ENCODE measurements at places on chromosomes 5 and 9.
A peak's percentile ranks its signal among the peaks of the same experiment; 100 is the strongest.

GRCh38 chr9:131398204-131398603 is 4.3 kb downstream of the PRRC2B start:
- peak; percentile 36 for DNase-seq

GRCh38 chr9:93910598-93910997 is 44.6 kb downstream of the BARX1 start:
- DNase-seq = no peak

DNA sequence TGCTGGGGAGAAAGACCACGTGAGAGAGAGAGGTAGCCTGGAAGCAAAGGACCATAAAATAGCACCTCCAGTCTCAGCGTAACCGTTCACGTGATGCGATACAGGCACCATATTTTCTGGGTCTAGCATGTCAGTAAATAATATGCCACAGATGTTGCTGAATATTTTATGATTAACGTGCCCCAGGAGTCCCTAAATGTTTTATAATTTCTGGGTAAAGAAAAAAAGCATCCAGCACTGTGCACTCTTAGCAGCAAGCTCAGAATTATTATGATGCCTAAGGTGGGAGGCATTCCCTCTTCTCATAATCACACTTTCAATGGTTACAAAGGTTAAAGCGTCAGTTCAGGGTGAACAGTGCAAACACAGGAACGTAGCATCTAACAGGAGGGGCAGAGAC is 121.8 kb downstream of the CAVIN4 start:
- no peak for DNase-seq

- DNase-seq = no peak
These were observed 77.6 kb downstream of the PLAC8L1 start for GRCh38 chr5:146027751-146028150.

GRCh38 chr9:83153030-83153429 is 90.1 kb upstream of the RASEF start:
- no peak for DNase-seq

- DNase-seq = no peak
These were observed 269.8 kb upstream of the RGMB start for GRCh38 chr5:98503616-98504015.

DNA sequence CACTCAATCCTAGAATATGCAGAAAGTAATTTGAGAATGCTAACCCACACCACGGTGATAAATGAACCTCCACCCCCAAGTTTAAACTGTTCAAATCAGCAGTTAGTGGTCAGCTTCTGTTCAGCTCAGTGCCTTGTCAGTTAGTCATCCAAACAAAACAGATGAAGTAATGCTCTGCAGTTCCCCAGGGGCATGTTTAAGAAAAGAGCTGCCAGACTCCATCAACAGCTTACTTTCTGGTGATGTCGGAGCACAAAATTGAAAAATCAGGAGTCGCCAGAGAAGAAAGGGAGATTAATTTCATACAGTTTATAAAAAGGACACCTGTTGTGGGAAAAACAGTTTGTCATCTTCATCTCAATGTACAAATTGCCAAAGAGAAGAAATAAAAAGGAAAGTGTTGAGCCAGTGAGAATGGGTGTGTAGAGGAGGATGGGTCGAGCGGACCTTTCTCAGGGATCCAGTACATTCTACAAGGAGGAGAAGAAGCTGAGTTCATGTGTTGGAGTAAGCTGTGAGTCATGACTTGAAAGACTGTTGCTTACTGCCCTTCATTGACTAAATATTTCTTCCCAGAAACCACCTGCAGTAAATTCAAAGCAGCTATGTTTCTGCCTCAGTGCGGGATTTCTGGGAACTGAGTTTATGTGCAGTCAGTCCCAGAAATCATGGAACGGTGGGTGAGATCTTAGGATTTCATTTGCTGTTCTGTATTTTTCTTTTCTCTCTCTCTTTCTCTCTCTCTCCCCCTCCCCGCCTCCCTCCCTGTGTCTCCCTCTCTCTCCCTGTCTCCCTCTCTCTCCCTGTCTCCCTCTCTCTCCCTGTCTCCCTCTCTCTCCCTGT is 13.7 kb downstream of the TRIO start:
- no peak for DNase-seq

GRCh38 chr5:119049824-119050449 is 20.9 kb upstream of the DMXL1 start:
- no peak for DNase-seq

- no peak for DNase-seq
These were observed 61.3 kb upstream of the MTAP start for GRCh38 chr9:21741151-21741550.

- no peak for DNase-seq
These were observed 319.9 kb upstream of the PCSK5 start for GRCh38 chr9:75570538-75570937.

DNA sequence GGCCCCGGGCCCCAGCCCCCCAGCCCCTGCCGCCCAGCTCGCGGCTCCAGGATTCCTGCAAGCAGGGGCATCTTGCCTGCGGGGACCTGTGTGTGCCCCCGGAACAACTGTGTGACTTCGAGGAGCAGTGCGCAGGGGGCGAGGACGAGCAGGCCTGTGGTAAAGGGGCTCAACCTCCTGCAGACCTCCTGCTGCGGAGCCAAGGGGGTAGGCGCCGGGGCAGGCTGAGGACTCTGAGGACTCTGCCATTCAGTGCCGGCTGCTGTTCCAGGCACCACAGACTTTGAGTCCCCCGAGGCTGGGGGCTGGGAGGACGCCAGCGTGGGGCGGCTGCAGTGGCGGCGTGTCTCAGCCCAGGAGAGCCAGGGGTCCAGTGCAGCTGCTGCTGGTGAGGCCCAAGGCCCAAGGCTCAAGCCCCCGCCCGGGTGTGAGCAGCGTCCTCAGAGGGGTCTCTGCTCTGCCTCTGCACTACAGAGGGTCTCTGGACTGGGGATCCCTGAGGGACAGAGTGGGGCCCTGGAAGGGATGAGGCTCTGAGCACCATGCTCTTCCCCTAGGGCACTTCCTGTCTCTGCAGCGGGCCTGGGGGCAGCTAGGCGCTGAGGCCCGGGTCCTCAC is 3.4 kb downstream of the MAMDC4 start:
- DNase-seq = no peak

GRCh38 chr9:89922099-89922498 is 317.3 kb downstream of the GADD45G start:
- no peak for DNase-seq

DNA sequence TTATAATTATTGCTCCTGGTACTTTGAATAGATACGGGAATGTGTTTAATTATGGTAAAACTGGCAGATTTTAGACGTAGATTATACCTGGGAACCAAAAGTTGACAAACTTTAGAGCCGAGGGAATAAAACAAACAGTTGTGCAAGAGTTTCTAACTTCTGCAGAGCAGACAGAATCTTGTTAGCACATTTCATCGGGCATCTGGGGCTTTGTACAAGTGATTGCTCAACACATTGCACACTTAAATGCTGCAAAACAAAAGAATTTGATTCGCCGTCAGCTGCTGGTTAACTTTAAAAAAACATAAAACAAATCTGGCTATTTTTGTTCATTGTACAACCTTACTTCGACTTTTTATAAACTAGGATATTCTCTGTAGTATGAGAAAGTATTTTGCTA is 398.1 kb downstream of the MAN2A1 start:
- no peak for DNase-seq

- DNase-seq = no peak
These were observed 160.9 kb upstream of the NR3C1 start for GRCh38 chr5:143564417-143564816.

DNA sequence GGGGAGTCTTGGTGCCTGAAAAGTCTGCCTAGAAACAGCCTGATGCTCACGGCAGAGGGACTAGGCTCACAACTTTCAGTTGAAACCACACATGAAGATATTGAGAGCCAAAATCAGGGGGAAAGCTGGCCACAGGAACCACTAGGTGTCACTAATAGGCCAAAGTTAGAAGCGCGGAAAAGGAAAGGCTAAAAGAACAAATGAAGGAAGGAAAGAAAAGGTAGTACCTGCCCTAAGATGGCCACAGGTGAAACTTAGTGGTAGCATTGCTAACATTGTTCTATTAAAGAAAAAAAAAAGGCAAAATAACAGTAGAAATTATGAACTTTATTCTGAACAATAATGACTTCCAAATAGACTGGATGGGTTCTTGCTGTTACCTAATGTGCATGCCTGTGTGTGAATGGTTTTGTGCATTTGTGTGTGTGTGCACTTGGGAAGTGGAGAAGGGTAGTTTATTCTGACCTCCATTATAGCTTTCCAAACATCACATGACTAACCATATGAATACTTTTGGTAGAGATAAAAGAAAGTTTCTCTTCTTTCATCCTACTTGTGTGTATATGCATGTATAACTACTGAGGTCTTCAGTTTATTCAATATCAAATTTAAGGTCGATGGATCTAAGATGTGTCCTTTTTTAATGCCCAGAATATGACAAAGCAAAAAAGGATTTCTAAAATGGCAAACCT is 2.1 kb upstream of the RFESD start:
- DNase-seq = peak; percentile 48

DNA sequence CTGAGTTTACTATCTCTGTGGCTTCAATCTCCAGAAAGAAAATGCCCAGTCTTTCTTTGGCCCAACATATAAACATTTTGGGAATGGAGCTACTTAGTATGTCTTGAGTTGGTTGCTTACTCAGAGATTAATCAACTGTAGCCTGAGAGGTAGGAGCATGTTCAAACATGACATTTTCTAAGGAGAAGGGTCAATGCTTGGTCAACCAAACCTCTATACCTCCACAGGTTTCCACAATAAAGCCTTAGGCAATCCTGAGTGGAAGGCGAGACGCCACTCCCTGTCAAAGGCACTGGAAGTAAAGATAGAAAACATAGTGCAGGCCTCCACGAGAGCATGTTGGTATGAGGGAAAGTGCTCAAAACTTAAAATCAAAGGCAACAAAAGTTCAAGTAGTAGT is 411.4 kb downstream of the KCTD16 start:
- DNase-seq = no peak

GRCh38 chr5:101637599-101637998 is 658.5 kb downstream of the SLCO4C1 start:
- DNase-seq = no peak

DNA sequence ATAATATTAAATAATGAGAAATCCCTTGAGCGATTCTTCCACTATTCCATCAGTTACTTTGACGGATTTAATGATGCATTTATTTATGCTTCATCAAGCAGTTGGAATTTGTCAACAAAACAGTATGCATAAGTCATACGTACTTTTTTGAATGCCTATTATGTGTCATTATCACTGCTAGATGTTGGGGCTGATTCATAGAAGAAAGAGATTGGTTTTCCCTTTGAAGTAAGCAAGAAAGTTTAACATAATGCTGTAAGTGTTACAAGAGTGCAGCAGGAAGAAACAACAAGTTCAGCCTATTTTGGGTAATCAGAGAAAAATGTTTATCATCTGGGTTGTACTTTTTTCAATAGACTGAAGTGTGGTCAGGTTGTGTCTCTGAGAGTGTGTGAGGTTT is 121.2 kb upstream of the RANBP3L start:
- no peak for DNase-seq

DNA sequence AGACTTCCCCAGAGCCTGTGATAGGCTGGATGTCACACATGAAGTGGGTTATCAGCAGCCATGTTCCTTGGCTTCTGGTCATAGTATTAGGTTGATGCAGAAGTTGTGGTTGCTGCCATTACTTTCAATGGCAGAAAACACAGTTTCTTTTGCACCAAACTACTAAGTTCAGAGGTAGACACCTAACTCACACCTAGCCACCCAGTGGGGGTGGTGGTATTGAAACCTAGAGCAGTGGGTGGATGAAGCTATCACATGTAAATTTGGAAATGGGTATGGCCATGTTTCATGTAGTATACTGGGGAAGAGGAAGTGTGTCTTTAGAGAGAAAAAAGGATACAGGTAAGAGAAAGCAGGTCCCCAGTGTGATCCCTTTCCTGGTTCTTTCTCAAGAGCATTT is 347.9 kb upstream of the SEMA6A start:
- no peak for DNase-seq

GRCh38 chr9:120837921-120838320 is 4.8 kb downstream of the PSMD5 start:
- no peak for DNase-seq

GRCh38 chr5:121987685-121988073 is 25.9 kb downstream of the SRFBP1 start:
- DNase-seq = no peak

DNA sequence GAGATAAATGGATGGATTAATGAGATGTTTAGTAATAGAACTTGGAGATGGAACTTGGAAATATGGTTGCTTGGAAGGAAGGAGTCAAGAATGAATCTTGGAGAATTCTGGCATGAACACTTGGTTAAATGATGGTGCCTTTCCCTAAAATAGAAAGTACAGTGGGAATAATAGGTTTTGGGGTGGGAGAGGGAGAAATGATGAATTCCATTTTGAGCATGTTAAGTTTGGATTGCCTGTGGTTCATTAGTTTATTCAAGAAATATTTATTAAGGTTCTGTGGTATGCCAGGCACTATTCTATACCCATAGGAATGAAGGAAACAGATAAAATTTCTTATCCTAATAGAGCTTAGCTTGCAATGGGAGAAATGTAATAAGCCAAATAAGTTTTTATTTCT is 58.4 kb downstream of the PBX3 start:
- no peak for DNase-seq

DNA sequence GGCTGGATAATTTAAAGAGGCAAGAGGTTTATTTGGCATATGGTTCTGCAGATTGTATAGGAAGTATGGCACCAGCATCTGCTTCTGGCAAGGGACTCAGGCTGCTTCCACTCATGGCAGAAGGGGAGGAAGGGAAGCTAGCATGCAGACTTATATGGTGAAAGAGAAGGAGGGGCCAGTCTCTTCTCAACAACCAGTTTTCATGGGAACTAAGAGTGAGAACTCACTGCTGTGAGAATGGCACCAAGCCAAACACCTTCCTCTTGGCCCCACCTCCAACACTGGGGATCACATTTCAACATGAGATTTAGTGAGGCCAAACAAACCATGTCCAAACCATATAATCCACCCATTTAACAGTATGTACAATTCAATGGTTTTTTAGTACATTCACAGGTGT is 113.3 kb upstream of the SHB start:
- no peak for DNase-seq

GRCh38 chr5:44795496-44795895 is 13.3 kb upstream of the MRPS30 start:
- no peak for DNase-seq

DNA sequence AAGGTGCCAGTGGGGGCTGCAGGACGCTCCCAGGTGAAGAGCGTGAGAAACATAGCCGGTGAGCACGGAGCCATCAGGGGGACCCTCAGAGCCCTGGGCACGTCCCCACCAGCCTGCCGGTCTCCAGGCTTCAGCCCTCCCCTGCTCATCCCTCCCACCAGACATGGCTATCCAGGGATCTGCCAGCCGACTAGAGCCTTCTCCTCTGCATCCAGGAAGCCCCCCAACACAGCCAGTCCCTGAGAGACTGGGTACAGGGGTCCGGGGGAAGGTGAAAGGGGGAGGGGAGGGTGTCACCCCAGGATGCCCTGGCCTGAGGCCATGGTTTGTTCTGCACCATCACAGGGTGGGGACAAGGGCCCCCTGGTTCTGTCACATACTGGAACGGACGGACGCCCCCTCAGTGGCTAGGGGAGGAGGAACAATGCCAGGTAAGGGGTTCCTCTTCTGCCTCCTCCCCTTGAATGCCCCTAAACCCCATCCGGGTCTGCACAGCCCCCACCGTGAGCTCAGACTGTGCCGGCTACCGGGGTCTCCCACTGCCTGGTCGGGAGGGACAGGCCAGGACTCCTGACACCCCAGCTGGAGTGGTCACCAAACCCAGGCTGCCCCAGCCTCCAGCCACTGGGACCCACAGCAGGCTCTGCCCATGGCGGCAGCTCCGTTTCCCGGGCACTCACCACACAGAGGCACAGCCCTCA is 34.3 kb downstream of the NACC2 start:
- DNase-seq = no peak

- no peak for DNase-seq
These were observed 137.8 kb downstream of the EFNA5 start for GRCh38 chr5:107532916-107533315.

GRCh38 chr9:82275258-82275927 is 286.8 kb downstream of the SPATA31D1 start:
- DNase-seq = no peak

GRCh38 chr9:91844701-91845291 is 105.2 kb downstream of the ROR2 start:
- no peak for DNase-seq
